ENCODE measurements at places on chromosomes 1 and 21. TPM values are rescaled to one million over a fixed set of nuclear protein-coding genes. Genes with fewer than 3 reads are reported as not detected.

The OPTC gene
- not detected for total RNA-seq

The KIRREL1 gene
- 35.2 TPM for total RNA-seq

The TRPM2 gene
- total RNA-seq: 0.83 TPM

The MAB21L3 gene
- not detected for total RNA-seq

The ASAP3 gene
- 98.2 TPM for total RNA-seq

The CD244 gene
- not detected for total RNA-seq

The AVPR1B gene
- not detected for total RNA-seq

The DNASE2B gene
- not detected for total RNA-seq

The LINGO4 gene
- total RNA-seq: not detected

The NIBAN1 gene
- 11.1 TPM for total RNA-seq

The AMPD1 gene
- total RNA-seq: not detected

The HFM1 gene
- 3.3 TPM for total RNA-seq

The ZBTB7B gene
- total RNA-seq: 32.6 TPM

The CA14 gene
- 42.9 TPM for total RNA-seq

The SLC5A9 gene
- total RNA-seq: 0.10 TPM

The AQP10 gene
- total RNA-seq: not detected

The SMIM1 gene
- not detected for total RNA-seq

The FALEC gene
- not detected for total RNA-seq

The S100A7A gene
- not detected for total RNA-seq

The BRDT gene
- 0.19 TPM for total RNA-seq

The MPL gene
- total RNA-seq: not detected

The SH2D5 gene
- total RNA-seq: 24.8 TPM

The KRTAP7-1 gene
- total RNA-seq: not detected

The ESPN gene
- 12.7 TPM for total RNA-seq

The RNF19B gene
- total RNA-seq: 11.9 TPM

The AMY1B gene
- not detected for total RNA-seq

The IGFN1 gene
- total RNA-seq: not detected

The AKT3 gene
- 18.5 TPM for total RNA-seq

The DSCAM gene
- 0.07 TPM for total RNA-seq

The SORT1 gene
- 51.7 TPM for total RNA-seq

The IFI44L gene
- total RNA-seq: not detected

The AK5 gene
- total RNA-seq: 8.8 TPM

The BACE2 gene
- total RNA-seq: 6.8 TPM

The NES gene
- 95.9 TPM for total RNA-seq

All from GM23338 (cell line).